ENCODE measurements at places on chromosomes 1 and 21. TPM values are rescaled to one million over a fixed set of nuclear protein-coding genes. Genes with fewer than 3 reads are reported as not detected.
A peak's percentile ranks its signal among the peaks of the same experiment; 100 is the strongest.

DNA sequence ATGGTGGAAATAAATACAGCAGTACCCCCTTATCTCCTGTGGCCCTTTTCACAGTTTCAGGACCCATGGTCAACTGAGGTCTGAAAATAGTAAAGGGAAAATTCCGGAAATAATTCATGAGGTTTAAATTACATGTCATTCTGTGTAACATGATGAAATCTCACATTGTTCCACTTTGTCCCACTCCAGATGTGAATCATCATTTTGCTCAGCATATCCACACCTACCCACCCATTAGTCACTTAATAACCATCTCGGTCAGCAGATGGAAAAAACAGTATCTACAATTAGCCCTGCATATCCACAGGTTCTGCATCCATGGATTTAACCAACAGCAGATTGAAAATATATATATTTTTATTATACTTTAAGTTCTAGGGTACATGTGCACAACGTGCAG lies 86.9 kb upstream of the GORAB start:
- DNase-seq: no peak

DNA sequence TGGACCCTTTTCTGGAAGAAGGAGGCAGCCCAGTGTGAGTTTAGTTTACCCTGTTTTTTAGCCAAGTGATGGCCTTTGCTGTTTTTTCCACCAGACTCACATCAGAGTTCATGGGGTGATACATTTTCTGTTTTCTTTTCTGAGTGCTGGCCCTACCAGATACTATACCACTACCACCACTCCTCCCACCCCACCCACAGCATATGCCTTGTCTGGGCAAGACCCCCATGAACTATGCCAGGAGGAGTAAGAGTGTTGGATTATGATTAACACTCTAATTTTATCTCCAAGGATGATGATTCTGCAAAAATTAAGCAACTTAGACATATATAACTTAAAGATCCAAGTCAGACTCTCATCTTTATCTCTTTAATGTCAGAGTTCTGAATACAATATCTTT lies 26.1 kb downstream of the FABP3 start:
- DNase-seq: no peak

- DNase-seq: no peak
Measured at GRCh38 chr1:221712776-221713431, 29.0 kb downstream of the DUSP10 start.

DNA sequence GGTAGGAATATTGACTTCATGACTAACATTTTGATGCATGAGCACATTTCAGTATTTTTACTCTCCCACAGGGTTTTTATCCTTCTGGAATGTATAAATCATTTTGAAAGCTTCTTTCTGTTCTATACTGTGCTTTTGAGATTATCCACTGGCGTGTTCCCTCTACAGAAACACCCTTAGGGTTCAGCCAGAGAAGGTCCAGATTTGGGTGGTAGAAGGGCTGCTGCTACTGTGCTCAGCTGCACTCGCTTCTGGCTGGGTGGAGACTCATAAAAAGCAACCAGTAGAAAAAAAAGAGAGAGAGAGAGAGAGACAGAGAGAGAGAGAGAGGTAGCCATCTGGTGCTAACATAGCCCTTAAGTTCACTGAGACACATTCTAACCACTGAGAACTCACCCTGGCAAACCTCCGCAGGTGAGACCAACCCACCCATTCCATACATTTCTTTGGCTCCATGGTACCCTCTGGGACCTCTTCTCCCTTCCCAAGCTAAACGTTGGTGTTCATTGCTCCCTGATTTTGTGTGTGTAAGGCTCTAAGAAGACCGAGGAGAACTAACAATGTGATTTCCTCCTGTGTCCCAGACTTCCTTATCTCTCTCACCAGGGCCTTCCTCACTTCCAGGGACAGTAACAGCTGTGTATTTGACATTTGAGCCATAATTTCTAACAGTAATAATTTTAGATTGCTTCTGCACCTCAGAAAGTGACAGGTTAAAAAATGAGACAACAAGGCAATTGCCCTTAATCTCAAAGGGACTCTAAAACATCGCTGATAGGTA lies 7.2 kb downstream of the APCS start:
- DNase-seq: no peak

GRCh38 chr1:157624471-157624870 lies 26.6 kb upstream of the FCRL4 start:
- DNase-seq: no peak

DNA sequence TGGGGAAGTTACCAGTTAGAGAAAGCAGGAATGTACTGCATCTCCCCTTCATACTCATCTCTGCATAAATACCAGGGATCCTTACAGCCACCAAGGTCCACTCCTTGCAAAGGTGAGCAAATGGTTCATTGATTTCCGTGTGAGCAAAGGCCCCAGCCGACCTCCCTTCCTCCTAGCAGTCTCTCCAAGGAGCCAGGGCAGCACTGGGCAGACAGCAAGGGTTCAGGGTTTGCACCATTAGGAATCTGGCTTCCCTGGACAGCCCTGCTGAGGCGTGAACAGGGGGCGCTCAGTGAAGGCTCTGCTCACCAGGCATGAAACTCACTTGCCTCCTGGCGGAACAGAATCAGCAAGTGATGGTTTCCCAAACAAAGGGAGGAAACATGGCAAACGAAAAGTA lies 65.7 kb downstream of the MRPL37 start:
- DNase-seq: no peak

DNA sequence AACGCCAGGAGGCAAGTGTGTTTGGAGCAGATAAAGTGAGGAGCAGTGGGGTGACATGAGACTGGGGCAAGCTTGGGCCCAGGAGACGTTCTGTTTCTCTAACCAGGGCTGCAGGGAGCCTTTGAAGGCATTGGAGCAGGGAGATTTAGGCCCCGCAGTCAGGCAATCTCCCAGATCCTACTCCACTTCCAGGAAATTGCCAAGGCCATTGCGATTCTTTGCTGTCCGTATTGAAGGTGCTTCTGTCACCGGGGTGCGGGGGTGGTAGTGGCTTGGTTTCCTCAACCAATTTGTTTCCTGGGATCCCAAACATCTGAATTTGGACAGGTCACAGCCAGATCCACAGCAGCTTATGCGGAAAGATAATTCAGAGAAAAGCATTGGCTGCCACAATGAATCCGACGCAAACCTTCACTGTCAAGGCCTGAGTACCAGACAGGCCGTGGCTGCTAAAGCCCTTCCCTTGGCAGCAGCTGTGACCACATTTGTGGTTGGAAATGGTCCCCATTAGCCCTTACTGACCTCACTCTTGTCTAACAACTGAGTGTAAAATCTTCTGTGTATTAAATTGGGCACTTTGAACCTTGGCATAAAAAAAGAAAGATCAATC lies 385.6 kb downstream of the PTPRU start:
- DNase-seq: peak; percentile 16

- no peak for DNase-seq
Measured at GRCh38 chr1:31064111-31064717, 1.3 kb downstream of the PUM1 start.

- DNase-seq: peak; percentile 88
Measured at GRCh38 chr1:116817582-116818064, 63.4 kb downstream of the CD2 start.

DNA sequence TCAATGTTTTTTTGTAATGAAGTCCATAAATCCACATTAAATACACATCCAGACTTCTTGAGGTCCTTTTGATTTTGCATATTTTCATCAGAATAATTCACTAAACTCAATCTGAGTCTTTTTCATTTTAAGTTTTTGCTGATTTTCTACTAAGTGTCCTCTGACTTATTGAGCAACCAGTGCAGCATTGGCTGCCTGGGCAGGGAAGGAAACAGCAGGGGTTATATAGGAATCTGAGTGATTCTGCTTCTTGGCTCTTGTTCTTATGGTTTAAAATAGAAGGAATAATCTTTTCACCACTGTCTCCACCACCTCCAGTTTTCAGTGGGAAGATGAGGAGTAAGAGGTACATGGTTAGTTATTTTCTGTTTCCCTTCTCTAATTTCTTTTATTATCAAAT lies 88.4 kb downstream of the ST6GALNAC5 start:
- DNase-seq: no peak

GRCh38 chr1:22176258-22176657 lies 33.4 kb upstream of the WNT4 start:
- DNase-seq: no peak

GRCh38 chr21:17195351-17195750 lies 317.5 kb upstream of the CXADR start:
- no peak for DNase-seq

DNA sequence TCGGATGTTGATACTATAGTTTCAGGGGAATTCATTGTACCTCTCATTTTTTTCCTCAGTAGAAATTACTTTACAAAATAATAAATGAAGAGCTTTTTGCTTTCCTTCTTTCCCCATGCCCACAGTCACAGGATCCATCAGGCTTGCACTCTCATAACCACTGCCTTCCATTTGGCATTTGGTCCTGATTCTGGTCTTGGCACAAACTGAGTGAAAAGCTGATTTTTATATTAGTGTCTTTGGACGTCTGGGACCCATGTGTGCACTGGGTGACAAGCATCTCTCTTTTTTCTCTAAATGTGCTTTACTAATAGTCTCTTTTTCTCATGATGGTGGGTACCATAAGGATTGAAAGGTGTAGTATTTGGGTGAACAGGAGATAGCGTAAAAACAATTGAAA lies 2.8 kb downstream of the ELAVL4 start:
- DNase-seq: no peak

DNA sequence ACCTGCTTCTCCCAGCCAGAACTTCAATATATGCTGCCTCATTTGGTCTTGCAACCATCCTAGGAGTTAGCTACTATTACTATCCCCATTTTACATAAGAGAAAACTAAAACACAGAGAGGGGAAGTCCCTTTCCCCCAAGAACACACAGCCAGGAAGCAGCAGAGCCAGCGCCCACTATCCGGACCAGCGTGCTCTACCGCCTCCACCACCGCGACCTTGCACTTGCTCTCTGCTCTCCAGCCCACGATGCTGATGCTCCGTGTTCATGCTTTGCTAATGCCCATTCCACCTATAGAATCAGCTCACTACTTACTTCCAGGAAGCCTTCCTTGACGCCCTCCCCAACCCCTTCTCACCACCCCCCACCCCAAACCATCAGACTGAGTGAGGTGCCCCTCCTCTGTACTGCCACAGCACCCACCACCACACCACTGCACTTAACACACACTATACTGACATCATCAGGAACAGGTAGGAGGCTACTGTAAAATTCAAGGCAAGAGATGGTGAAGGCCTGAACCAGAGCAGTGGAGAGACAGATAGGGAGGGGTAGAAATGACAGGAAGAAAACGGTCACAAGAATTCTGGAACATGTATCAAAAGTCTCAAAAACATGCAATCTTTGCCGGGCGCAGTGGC lies 9.4 kb downstream of the TMEM53 start:
- DNase-seq: no peak

GRCh38 chr1:116092752-116093489 lies 18.3 kb upstream of the MAB21L3 start:
- DNase-seq: no peak

DNA sequence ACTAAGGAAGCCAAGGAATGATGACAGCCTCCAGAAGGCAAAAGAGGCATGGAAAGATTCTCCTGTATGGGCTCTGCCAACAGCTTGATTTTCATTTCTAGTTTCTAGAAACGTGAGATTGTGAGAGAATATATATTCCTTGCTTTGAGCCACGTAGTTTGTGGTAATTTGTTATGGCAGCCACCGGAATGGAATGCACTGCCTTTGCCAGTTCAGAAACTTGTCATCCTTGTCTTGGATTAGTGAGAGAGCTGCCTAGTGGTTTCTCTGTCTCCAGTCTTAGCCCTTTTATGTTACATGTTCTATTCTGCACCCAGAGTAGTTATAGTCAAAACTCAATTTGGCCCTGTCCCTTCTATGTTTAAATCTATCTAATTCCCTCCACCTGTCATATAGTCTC lies 216.0 kb upstream of the PTGFR start:
- no peak for DNase-seq

GRCh38 chr1:160486453-160486852 lies 36.6 kb downstream of the SLAMF6 start:
- peak; percentile 58 for DNase-seq

- no peak for DNase-seq
Measured at GRCh38 chr1:31354283-31354682, 18.6 kb downstream of the FABP3 start.

GRCh38 chr1:220441211-220441610 lies 86.7 kb upstream of the MARK1 start:
- no peak for DNase-seq

DNA sequence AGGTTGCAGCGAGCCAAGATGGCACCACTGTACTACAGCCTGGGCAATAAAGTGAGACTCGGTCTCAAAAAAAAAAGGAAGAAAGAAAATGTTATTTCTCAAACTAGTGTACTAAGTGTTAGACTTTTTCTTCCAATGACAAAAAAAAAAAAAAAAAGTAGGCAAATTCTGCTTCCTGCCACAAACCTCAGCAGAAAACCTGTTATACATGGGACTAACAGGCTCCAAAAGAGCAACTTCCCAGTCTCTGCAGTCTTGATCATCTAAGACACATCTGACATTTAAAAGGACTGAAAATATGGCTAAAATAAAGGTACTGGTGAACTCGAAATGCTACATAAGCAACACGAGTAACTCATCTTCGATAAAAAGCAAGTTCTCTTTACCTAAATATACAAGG lies 59.6 kb downstream of the HSF2BP start:
- no peak for DNase-seq

The BECN2 gene
- not detected for total RNA-seq

The IFNLR1 gene
- total RNA-seq: 12.6 TPM

The PLA2G4A gene
- 1.2 TPM for total RNA-seq

The MIB2 gene
- 77.4 TPM for total RNA-seq

The S100A7 gene
- not detected for total RNA-seq

The WNT4 gene
- total RNA-seq: not detected

The MNDA gene
- total RNA-seq: not detected

The KIF2C gene
- total RNA-seq: 42.0 TPM

The RXFP4 gene
- not detected for total RNA-seq

The STUM gene
- 0.04 TPM for total RNA-seq

The KCNJ15 gene
- not detected for total RNA-seq

The KRTAP11-1 gene
- not detected for total RNA-seq

The LCA5L gene
- 3.6 TPM for total RNA-seq

The MCOLN3 gene
- 10.1 TPM for total RNA-seq

The SLC9C2 gene
- total RNA-seq: 0.54 TPM

The CD1C gene
- not detected for total RNA-seq

The PSEN2 gene
- 25.2 TPM for total RNA-seq

The KRTAP10-1 gene
- total RNA-seq: not detected

The PGBD5 gene
- total RNA-seq: 1.2 TPM

The TTLL7 gene
- 6.2 TPM for total RNA-seq

The ADAMTS1 gene
- total RNA-seq: 26.0 TPM

The LRRC53 gene
- not detected for total RNA-seq

The SLC16A4 gene
- 0.68 TPM for total RNA-seq

The NUDC gene
- 103 TPM for total RNA-seq

The DNAI4 gene
- 12.5 TPM for total RNA-seq

The RGS1 gene
- not detected for total RNA-seq

All from endodermal cell (in vitro differentiated cells).